Kidney glomerular epithelial cell (primary cell): ENCODE measurements at places on chromosomes 11 and 22.

DNA sequence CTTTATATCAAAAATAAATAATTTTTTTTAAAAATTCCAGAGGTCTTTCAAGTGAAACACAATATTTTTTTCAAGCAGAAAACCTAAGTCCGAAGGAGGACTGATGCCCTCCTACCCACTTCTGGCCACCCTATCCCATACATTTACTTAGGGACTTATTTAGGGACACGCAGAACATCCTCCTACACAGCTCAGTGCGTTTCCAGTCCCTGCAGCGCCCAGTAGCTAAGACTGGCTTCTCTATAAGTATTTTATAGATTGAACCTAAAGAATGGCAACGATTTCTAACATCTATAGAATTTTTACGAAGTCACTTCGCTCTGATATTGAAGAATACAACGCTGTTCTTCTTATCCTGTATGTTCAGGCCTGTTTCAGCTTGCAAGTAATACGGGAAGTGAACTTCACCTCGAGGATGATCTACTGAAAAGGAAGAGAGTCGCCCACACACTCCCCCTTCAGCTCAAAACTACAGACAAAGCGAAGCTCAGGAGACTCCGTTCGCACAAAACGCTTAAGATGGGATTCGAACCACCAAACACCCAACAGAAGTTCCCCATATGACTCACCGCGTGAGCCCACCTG is 328 bp downstream of the CHEK2 start:
- DNase-seq, result no peak

GRCh38 chr11:69486773-69487291 is 5.4 kb downstream of the LINC01488 start:
- no peak for DNase-seq

DNA sequence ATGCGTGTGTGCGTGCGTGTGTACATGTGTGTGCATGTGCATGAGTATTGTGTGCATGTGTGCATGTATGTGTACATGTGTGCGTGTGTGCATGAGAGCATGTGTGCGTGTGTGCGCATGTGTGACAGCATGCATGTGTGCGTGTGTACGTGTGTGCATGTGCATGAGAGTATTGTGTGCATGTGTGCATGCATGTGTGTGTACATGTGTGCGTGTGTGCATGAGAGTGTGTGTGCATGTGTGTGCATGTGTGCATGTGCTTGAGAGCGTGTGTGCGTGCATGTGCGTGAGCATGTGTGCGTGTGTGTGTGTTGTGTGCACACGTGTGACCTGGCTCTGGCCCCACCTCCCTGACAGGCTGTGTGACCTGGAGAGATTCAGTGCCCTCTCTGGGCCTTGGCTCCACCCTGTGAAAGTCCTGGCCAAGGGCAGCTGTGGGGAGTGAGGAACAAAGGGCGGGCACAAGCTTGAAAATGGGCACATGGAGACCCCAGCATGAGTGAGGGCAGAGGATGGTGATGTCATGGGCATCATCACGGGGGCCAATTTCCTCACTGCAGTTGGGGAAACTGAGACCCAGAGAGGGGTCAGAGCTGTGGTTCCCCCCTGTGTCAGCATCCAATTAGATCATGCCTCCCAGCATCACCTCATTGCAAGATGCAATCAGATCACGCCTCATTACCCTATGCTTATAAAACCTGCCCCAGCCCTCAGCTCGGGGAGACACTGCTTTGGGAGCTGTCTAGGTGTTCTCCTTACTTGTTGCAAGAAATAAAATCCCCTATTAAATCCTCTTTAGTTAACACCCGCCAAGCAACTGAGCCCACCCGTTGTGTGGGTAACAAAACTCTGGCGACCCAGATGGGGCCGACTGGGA is 658 bp downstream of the ACY3 start:
- DNase-seq, result no peak

GRCh38 chr22:29205594-29206371 is at the start of gene EMID1:
Gene EMID1 (plus strand): TSS chr22:29205896. CDS start chr22:29206039, 143 bp downstream.
- DNase-seq, result no peak

DNA sequence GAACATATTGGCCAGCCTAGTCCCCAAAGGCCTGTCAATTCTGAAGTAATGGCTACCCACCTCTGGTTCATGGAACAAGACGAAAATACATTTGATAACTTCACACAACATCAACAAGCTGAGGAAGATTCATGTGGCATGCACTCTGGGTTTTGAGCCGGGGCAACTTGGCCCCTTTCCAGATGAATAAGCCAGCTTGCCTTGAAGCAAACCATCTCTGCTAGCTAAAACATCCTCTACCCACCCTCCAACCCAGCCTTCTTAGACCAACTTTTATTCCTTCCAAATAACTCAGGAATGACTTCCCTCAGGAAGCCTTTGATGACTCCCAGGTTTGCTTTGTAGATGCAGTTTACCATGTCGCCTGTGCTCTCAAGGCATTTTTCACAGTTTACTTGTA is 94.4 kb downstream of the SLC1A2 start:
- DNase-seq, result no peak

DNA sequence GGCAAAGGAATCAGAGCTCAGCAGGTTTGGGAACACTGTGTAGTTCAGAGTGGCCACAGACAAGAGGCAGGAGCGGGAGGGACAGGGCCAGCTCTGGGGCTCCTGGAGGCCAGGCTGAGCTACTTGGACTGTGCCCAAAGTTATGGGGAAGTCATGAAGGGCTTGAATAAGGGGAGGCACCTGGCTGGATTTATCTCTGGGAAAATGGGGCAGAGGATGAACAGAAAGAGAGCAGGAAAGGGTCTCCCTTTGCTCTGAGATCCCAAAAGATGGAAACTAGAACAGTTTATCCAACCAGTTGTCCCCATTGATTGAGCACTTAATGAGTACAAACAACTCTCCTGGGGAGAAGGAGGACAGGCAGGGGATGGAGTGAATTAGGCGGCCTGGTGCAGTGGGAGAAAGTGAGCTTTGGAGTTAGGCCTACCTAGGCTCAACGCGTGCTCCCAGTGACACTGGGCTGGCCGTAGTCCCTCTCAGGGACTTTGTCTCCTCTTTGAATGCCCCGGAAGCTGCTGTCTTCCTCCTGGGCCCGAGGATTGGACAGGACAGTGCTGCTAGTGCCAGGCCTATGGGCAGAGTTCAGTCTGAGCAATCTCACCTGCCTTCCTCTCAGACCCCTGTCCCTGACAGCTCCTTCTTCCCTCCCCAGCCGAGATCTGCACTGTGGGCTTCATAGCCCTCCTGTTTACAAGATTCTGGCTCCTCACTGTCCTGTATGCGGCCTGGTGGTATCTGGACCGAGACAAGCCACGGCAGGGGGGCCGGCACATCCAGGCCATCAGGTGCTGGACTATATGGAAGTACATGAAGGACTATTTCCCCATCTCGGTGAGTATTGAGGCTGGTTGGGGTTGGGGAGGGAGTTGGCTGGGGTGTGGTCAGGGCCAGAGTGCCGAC is 2.0 kb downstream of the MOGAT2 start:
- no peak for DNase-seq

DNA sequence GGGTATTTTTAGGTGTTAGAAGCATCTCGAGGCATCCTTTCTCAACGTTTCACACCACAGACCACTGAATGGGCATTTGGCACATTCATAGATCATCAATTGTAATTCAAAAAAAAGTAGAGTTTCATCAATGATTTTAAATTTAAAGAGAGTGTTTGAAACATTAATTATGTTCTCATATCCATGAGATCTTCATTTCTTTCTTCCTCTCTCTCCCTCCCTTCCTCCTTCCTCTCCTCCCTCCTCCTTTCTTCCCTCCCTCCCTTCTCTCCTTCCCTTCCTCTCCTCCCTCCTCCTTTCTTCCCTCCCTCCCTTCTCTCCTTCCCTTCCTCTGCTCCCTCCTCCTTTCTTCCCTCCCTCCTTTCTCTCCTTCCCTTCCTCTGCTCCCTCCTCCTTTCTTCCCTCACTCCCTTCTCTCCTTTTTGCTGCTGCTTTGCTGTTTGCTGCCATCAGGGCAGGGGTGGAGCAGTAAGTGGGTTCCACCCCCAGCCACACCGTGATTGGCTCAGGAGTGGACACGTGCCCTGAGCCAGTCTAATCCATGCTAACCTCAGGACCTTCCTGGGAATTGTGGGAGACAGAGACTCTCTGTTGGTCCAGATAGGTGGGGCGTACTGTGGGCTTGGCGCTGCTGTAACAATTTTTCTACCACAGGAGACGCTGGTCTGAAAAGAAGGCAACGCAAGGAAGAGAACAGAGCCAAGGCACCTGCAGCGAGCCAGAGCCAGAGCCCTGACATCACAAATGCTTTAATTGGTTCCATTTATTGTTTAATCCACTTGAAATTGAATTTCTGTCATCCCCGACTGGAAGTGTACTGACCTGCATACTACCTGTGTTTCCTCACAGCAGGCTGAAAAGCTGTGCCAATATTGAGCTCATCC is 33.7 kb upstream of the APOBEC3A start:
- DNase-seq, result peak; percentile 87

DNA sequence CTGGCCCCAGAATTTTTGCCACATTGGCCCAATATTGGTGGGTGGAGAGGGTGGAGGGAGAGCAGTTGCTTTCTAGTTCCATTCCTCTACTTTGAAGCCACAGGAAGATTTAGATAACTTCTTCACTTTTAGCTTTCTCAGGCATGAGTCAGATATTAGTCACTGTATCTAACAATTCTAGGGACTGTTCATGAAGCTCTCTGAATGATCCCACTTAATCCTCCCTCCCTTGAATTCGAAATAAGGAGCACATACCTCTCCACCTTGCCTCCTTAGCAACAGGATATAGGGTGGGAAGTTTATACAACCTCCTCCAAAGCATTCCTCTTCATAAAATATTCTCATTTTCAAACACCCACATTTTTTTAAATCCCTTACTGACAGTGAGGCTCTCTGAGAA is 13.5 kb downstream of the FSHB start:
- peak; percentile 72 for DNase-seq

GRCh38 chr11:69121021-69121420 is 34.7 kb upstream of the SMIM38 start:
- no peak for DNase-seq

DNA sequence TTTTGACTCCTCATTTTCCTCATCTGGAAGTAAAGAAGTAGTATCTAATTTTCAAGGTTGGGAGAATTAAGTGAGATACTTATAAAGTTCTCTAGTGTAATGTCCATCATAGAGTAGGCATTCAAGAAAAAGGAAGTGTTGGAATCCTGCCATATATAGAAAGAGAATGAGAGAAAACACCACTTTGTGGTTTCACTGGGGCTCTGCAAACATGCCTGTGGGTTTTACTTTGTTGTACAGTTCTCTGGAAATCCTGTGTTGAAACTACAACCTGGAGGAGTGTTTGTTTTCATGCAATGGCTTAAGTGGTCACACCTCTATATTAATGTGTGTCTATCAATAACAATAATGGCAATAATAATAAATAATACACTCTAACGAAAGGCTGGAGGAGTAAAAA is 741.7 kb downstream of the NELL1 start:
- no peak for DNase-seq

GRCh38 chr11:64192434-64192833 is 6.5 kb downstream of the STIP1 start:
- DNase-seq, result no peak
